Activated CD4-positive, alpha-beta T cell treated with anti-CD3 and anti-CD28 coated beads, Interleukin-2, Interleukin-6, amounts not matched to agents 100 ng/mL and 50 ng/mL, durations not matched to agents 16 hours and 8 hours (primary cell): ENCODE measurements at places on chromosomes 13 and 19.
A peak's percentile ranks its signal among the peaks of the same experiment; 100 is the strongest.

DNA sequence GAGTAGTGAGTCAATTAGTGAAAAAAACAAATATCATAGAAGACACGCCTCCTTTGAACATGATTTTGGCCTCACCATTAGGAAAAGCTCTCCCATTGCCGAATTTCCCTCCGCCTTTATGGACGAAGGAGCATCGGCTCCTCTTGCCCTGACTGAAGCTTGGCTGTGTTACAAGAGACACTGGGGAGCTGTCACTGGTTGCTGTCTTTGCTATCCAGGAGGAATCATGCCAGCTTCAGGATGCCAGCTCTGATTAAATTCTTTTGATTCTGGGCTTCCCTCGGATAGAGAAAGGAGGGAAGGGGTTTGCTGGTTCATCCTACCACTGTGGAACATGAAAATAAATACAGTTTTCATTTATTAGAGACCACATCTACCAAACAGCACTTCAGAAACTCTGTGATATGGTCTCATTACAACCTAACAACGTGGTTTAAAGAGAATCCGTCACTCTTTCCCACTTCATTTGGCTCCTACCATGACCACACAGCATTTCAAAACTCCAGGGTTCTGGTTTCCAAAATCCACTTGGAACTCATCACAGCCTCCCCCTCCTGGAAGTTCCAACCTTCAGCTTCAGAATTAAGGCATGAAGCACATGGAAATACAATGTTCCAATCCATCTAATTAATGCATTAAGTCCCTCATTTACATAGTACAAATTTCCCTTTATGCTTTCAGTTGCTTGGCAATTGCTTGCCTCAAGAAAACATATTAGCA lies 446.0 kb downstream of the EFNB2 start:
- no peak for DNase-seq

DNA sequence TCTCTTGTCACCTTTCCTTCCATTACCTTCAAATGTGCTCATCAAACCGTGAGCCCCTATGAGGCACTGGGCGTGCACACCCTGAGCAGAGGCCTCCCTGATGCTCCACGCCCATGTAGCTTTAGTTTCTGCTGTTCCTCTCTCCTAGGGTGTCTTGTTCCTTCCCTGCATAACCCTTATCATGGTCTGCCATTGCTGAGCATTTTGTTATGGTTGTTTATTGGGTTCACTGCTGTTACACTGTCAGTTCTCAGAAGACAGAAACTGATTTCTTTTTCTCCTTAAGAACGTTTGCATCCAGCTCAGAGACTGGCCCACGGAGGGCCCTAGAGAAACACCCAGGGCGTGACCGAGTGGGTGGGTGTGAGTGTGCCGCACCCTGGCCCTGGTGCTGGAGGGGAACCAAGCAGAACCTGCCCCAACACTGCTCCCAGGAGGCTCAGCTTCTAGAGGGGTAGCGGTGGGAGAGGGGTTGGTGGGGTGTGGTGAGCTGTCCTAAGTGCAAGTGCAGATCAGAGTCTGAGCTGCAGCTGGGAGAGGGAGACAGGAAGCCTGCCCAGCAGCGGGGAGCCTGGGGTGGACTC lies 61.4 kb upstream of the URI1 start:
- DNase-seq = no peak

DNA sequence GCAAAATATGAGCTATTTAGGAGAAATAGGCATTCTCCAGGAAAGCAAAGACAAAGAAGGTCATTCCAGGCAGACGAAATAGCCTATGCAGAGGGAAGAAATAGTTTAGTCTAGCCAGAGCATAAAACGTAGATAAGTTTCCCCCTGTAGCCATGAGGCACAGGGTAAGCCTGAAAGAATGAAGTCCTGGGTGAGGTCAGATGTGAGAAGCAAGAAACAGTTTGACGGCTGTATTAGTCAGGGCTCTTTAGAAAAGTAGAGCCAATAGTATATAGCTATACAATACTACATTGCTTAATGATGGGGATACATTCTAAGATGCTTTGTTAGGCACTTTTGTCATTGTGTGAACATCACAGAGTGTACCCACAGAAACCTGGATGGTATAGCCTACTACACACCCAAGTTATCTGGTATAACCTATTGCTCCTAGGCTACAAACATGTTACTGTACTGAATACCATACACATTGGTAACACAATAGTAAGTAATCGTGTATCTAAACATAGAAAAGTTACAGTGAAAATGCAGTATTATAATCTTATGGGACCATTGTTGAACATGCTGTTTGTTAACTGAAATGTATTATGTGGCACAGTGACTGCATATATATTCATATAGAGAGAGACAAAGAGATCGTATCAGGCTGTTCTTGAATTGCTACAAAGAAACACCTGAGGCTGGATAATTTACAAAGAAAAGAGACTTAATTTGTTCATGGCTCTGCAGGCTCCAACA lies 59.3 kb upstream of the WDFY2 start:
- DNase-seq = no peak

- DNase-seq = no peak
Measured at GRCh38 chr13:20141238-20142022, 19.4 kb downstream of the GJA3 start.

- no peak for DNase-seq
Measured at GRCh38 chr19:54095136-54095858, 5.3 kb downstream of the OSCAR start.

DNA sequence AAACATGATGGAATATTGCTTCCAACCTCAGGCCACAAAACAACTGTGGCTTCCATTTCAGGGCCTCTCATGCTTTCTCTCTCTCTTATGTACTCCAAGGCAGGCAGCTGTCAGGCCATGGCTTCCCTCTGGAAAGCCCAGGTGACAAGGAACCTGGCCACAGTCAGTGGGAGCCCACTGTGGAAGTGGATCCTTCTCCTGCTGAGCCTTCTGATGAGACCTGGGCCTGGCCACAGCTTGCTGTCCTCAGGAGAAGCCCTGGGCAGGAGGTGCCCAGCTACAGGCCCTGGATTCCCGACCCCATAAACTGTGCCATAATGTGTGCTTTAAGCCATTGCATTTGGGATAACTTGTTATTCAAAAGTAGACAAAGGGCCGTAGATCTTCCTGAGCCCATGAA lies 71.2 kb downstream of the SPACA7 start:
- DNase-seq = no peak

DNA sequence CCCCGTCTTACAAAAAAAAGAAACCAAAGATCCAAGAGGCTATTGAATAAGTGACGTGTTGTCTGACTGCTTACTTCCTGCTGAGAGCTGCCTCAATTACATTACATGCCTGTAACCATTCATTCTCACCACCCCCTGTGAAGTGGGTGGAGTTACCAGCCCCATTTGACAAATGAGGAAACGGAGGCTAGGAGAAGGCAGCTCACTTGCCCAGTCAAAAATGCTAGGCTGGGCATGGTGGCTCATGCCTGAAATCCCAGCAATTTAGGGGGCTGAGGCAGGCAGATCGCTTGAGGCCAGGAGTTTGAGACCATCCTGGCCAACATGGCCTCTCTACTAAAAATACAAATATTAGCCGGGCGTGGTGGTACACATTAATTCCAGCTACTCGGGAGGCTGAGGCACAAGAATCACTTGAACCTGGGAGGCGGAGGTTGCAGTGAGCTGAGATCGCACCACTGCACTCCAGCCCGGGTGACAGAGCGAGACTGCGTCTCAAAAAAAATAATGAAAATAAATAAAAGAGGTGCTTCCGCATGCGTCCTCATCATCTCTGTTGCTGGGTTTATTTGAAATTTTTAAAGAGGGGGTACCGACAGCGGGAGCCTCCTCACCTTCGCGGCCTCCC lies 499 bp downstream of the LSM7 start:
- DNase-seq = peak; percentile 92

DNA sequence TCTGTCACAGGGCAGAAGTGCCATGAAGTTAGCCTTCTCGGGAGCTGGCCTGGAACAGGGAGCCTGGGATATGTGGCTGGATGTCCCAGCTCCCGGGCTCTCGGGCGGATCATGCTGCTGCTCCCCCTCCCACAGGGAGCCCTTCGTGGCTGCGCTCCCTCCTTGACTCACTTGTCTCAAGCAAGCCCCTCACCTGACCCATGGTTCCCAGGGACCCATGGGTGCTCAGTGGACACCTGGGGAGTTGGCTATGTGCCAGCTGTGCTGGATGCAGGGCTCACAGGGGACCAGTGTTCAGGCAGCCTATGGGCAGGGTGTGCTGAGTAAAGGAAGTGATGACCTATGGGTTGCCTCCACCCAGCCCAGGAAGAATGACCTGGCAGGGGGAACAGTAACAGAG lies 213.1 kb upstream of the SGCG start:
- no peak for DNase-seq

DNA sequence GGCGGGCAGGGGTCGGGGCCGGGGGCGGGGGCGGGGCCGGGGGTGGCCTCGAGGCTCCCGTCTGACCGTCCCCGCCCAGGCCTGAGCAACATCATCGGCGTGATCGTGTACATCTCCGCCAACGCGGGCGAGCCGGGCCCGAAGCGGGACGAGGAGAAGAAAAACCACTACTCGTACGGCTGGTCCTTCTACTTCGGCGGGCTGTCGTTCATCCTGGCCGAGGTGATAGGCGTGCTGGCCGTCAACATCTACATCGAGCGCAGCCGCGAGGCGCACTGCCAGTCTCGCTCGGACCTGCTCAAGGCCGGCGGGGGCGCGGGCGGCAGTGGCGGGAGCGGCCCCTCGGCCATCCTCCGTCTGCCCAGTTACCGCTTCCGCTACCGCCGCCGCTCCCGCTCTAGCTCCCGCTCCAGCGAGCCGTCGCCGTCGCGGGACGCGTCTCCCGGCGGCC lies 9.4 kb upstream of the CACNG6 start:
- DNase-seq = no peak

GRCh38 chr19:50531171-50531612 lies 17.5 kb upstream of the ASPDH start:
- no peak for DNase-seq

- peak; percentile 91 for DNase-seq
Measured at GRCh38 chr13:76991432-76991795, 467 bp upstream of the CLN5 start.

DNA sequence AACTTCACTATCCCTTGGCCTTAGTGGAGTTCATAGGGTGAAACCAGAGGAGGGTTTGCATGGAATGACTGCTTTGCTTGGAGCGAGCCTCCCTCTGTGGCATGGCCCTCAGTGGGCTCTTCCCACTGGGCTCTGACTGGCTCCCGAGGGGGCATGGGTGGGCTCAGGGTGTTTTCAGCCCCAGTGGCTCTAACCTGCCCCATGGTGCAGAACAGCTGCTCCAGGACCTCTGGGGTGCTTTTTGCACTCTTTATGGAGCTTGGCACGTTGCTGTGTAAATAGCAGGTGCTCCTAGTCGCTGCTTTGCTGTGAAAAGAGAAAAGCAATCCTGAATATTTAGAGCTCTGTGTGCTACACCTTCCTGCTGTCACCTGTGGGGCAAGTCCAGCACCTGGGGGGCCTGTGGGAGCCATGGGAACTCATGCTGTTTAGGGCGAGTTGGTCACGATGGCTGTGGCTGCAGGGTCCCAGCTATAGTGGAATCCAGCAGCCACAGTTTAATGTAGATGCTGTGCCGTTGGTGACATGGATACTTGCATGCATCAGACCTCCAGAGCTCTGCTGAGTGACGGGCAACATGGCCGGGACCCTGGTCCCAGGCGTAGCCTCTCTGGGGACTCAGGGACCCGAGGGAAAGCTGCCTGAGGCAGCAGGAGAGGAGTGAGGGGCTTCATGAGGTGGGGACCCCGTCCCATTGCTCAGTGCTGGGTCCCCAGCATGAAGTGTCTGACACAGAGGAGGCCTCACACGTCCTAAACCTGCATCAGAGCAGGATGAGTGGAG lies 14.3 kb upstream of the MCF2L start:
- DNase-seq = no peak

GRCh38 chr19:35779033-35779432 lies 3.7 kb downstream of the ARHGAP33 start:
- no peak for DNase-seq

DNA sequence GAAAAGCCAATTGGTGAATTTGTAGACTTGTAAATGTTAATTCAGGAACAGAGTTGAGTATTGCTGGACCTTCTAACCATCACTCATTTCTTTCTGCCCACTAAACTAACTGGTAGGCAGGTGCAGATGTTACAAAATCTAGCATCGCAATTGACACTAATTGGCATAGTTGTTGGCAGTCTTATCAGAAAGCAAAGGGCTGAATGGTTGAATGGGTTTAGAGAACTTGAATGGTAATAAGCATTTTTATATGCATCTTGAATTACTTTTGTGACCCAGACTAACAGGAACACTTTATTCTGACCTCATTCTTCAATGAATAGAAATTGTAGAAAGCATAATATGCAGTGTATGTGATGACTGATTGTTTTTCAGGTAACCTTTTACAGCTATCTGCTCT lies 189.1 kb downstream of the GGACT start:
- DNase-seq = no peak

- no peak for DNase-seq
Measured at GRCh38 chr19:23991170-23991569, 76.5 kb downstream of the ZNF726 start.

- no peak for DNase-seq
Measured at GRCh38 chr19:29128203-29128602, 84.7 kb downstream of the UQCRFS1 start.

GRCh38 chr13:84896128-84896527 lies 903.1 kb downstream of the SLITRK6 start:
- peak; percentile 51 for DNase-seq

DNA sequence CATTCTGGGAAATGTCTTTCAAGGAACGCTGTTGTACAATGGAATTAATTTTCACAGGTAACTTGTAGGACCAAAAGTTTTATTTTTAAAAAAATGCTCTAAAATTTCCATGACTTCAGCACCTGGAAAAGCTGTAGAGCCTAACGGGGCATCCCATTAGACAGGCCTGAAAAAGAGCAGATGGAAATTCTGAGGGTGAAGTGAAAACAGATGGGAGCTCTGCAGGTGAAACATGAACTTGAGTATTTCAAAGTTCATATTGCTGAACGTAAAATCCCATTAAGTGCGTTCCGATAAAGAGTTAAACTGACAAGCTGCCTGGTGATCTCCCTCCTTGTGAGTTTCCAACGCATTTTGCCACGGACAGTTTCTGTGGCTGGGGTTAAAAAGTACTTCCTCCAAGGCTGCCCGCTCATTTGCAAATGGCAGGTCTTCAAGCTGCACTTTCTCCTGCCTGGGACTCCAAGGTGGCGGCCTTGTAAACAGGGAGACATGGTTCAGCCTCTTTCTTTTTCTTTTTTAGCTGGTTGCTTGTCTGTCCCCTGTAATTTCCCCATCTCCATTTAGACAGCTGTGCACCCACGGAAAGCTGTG lies 450.4 kb downstream of the FGF9 start:
- no peak for DNase-seq

GRCh38 chr13:78620936-78621470 lies 17.7 kb upstream of the POU4F1 start:
- no peak for DNase-seq

GRCh38 chr19:5623397-5624017 lies 624 bp downstream of the SAFB start:
- DNase-seq = peak; percentile 23

DNA sequence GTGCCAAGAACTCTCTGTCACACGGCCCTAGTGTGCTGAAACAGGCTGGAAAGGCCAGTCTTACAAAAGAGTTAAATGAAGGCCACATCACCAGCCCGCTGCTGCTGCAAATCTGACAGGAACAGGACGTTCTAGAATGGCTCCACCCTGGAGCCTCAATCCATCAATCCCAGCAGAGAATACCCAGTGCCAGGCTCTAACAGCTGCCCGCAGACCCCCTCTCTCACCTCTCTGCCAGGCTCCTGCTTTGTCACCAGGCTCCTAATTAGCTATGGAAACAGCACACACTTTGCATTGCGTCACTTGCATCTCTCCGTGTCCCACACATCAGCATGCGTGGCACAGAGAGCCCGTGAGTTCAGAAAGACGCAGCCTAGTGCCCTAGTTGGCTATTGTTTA lies 314.1 kb downstream of the FOXO1 start:
- DNase-seq = no peak

- no peak for DNase-seq
Measured at GRCh38 chr13:49933511-49933910, 2.6 kb downstream of the SPRYD7 start.

- no peak for DNase-seq
Measured at GRCh38 chr13:74770361-74770760, 636.2 kb upstream of the KLF12 start.
